ENCODE measurements at places on chromosomes 11 and 22.
A peak's percentile ranks its signal among the peaks of the same experiment; 100 is the strongest.

DNA sequence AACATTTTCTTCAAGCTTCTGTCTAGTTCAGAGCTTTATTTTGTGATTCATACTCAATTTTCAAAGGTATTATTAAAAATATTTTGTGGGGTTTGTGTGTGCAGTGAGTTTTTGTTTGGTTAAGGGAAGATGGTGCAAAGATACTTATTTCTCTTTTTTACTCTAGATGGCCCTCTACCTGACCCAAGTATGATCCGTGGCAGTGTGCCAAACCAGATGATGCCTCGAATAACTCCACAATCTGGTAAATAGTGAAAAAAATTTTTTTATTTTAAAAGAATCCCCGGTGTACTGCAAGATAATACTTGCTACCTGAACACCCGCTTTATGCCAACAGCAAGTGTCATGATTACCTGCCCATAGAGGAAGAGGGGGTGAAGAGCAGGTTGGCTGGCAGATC, 54.2 kb downstream of the EP300 start:
- DNase-seq = no peak

DNA sequence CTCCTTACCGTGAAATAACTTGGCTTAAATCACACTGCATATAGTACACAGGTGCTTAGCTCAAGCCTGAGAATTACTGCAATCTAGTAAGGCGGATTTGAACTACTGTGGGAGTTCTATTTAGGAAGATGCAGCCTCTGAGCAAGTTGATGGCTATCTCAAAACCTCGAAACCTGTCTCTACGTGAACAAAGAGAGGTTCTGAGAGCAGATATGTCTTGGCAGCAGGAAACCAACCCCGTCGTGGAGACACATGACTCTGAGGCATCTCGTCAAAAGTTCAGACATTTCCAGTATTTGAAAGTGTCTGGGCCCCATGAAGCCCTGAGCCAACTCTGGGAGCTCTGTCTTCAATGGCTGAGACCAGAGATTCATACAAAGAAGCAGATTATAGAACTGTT, 5.9 kb downstream of the ZNF215 start:
- DNase-seq = no peak

GRCh38 chr11:133337951-133338418, 194.3 kb downstream of the OPCML start:
- no peak for DNase-seq

DNA sequence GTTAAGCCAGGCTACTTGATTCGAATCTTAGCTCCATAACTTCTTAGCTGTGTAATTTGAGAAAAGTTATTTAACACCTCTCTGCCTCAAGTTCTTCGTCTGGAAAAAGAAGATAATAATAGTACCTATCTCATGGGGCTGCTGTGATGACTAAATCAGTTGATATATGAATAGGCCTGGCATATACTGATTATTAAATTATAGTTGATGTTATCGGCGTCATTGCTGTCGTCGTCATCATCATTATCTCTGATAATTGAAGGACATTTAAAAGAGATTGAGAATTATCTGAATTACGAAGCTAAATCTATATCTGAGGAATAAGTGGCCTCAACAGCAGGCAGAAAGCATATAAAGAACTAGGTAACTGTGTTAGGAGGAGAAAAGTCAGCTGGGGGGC, 145.0 kb downstream of the APOL5 start:
- no peak for DNase-seq

GRCh38 chr11:86192519-86193257, 51.9 kb upstream of the EED start:
- DNase-seq = no peak

DNA sequence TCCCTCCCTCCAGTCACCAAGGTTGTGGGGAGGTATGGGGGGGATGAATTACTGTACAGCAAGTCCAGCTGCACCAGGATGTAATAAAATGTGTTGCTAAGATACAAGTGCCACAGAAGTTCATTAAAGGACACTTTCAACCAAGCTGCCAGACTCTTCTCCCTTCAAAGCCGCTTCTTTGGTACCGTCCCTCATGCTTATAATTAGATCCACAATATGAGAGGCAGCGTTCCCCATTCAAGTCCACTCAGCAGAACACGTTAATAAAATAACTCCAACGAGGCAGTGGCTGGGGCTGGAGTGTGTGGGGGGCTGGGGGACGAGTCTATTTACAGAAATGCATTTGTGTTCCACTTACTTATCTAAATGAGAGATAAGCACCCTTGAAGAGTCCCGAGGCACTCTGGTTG, 14.7 kb downstream of the PHF21B start:
- no peak for DNase-seq

- DNase-seq = no peak
Observed at GRCh38 chr11:75330291-75330690, 21.2 kb downstream of the ARRB1 start.

DNA sequence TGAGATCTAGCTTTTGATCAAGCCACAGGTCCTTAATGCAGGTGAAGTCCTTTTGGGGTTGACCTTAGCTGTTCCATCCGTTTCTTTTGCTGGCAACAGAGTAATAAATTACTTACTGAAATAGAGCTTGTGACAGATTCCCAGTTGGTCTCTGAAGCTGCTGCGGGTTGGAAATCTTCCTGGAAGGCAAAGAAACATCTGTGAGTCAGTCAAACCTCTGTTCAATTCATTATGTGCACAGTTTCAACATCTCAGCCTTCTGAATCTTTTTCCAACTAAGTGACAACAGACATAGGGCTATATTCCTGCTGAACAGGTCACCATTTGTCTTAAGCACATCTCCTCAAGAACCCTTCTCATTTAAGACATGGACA, 88.9 kb upstream of the DDI1 start:
- no peak for DNase-seq

- no peak for DNase-seq
Observed at GRCh38 chr11:125569915-125570621, 791 bp downstream of the EI24 start.

DNA sequence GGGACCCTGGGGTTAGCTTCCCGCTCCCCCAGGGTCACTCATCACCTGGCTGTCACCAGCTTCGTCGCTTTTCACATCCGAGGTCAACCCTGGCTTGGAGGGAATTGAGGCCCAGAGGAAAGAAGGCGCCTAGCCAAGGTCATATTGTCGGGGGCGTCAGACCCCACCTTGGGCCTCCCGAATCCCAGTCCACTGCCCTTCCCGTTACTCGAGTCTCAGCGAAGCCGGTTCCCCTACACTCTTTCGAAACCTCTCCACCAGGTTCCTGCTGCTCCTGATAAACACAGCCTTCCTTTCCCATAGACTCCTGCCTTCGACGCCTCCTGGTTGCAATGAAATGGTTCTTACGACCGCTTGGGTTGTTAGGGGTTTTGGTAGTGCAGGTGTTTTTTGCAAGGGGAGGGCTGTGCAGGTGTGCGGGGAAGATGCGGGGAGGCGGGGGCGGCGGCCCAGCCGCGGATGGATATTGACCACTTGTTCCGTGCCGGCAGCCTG, 642 bp downstream of the NAA40 start:
- peak; percentile 26 for DNase-seq

DNA sequence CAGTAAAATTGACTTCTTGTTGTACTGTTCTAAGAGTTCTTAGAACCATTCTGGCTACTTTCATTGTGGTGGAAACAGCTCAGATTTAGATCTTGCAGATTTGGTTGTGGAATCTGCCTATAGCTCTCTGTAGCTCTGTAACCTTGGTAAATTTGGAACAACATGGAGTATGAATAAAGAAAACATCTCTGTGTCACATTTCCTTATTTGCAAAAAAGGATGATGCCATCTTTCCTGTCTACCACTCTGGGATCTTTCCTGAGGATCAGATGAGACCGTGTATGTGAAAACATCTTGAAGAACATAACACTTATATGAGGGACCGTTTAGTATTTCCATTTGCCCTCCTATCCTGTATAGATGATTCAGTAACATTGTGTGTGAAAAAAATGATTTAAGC, 9.1 kb downstream of the ACRV1 start:
- DNase-seq = no peak

DNA sequence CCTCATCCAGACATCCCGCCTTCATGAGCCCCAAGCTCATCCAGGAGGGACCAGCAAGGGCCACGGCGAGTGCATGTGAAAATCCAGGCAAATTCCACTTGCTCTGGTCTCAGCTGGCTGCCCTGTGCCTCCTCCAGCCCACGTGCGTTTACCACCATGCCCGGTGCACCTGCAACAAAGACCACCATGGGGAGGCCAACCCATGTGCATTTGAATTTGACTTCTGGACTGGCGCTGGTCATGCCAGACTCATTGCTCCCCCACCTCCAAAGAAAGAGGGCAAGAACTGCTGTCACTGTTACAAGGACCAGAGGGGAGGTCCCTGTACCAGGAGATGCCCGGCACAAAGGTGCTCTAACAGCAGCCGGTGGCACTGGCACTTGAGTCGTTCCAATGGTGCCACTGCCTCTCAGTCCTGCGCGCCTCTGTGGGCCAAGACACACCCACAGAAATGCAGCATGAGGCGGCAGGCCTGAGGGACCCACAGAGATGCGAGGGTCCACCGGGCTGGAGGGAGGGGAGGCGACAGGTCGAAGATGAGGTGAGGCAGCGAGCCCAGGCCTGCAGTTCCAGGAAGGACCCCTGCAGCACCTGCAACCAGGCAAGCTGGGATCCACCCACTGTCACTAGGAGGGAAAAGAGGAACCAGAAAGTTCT, 80.3 kb downstream of the PHF21B start:
- DNase-seq = no peak

DNA sequence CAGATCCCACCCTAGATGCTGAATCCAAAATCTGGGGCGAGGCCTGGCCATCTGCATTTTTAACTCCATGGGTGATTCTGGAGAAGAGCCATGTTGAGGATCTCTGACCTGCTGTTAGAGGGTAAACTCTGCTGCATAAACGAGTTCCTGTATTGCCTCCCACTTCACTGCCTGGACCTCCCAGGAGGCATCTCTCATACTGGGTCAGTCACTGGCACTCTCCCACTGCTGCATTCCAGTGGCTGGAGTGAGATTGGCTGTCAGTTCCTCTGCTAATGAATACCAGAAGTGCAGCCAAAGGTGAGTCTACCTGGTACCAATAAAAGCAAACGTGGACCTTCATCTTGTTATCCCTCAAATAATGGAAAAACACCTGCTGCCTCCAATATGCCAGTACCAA, 10.3 kb downstream of the POLDIP3 start:
- DNase-seq = peak; percentile 92

DNA sequence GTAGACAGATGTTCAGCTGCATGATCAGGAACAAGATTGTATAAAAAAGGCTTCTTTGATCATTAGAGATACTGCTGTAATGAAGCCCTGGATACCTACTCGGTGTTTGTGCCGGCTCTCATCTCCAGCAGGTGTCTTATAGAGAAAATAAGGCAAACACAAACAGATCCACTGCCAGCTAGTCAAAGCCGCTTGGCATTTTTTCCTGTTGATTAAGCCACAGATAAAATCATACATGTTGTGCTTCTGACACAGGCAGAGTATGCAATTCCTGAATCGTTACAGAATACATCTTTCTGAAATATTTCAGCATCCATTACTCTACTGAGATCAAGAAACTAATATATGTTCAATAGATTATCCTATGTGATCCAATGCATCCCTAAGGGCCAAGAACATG, 206.9 kb downstream of the CADM1 start:
- DNase-seq = no peak

DNA sequence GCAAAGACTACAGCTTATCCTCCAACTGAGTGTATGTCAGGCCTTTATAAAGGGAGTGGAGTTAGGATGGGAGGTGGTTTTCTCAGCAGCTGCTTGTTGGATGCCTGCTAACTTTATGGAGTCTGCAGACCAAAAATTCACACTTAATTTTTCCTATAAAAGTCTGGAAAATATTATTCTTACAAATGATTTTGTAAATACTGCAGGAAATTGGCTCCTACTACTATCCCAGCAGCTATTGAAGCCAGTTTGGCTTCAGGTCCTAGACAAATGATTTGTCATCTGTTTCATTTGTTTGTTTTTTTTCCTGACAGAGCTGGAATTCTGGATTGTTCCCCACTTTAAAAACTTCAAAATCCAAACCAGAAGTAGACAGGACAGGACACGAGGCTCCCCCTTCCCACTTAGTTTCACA, 292.5 kb downstream of the TMEM135 start:
- DNase-seq = no peak

DNA sequence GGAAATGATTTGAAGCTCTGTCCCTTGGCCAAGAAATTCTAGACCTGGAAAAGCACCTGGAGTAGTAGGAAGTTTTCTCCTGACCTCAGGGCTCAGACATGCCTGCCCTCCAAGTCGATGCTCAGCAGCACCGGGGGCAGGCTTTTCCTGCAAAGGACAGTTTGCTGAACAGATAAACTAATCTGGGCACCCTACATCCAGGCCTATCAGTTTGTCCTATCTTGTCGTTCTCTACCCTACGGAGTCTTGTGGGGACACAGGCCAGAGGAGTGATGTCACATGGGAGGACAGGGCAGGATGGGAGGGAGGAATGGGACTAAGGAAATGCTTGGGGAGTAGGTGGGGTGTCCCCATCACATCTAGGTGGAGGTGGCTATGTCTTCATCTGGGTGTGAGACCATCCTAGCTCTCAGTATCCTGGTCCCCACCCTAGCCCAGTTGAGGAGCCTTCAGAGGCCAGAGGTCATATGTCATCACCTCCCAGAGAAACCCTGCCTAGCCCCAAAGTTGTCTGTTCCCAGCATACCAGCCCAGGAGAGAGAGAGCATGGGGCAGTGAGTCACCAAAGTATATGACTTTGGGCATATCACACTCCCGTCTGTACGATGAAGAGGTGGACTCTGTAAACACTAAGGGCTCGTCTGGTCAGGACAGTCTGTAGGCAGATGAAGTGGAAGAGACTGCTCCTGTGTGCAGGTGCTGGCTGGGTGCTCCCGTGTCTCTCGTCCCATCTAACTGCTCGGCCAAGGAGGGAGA, 18.1 kb upstream of the FCHSD2 start:
- DNase-seq = no peak

DNA sequence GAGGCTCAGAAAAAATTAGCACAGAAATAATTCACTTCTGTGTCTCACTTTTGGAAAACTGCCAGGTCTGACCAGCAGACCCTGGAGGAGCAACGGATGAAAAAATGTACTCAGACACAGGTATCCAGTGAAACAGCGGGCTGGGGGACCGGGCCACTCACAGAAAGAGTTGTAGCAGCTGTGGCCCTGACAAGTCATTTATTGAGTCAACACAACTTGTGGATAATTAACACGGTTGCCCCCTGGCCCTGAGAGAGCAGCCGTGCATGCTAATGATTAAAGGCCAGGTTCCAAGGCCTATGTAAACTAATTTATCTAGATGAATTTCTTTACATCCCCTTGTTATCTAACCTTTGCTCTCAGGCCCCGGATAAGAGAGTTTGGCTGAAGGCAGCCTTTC, 131.3 kb downstream of the AASDHPPT start:
- DNase-seq = peak; percentile 12

GRCh38 chr11:73393479-73394415, 17.5 kb downstream of the RELT start:
- peak; percentile 75 for DNase-seq

- DNase-seq = no peak
Observed at GRCh38 chr22:29330753-29331152, 15.3 kb upstream of the RASL10A start.

GRCh38 chr11:58796333-58796732, 48.2 kb downstream of the GLYATL2 start:
- DNase-seq = no peak

Data from thyroid gland (tissue), 4 donors.